NCI-H446 (cell line): ENCODE measurements at places on chromosomes 2 and 18.

DNA sequence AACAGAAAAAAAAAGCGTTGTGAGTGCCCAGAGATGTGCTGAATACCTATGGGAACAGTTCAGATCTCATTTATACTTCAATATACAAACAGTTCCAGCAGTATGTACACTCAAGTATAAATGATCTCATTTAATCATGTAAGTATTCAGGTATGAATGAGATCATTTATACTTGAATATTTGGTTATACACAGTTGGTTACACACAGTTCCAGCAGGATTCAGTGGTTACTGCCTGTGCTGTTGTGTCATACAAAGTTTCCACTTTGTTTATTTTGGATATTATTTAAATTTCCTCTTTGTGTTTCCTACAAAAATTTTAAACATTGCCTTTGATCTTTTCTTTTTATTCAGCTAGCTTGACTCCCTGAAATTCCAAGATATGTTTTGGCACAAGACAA, 293.5 kb upstream of the SLC39A10 start:
- no peak for DNase-seq

- DNase-seq: no peak
Observed at GRCh38 chr2:138762533-138762932, 17.7 kb downstream of the NXPH2 start.

DNA sequence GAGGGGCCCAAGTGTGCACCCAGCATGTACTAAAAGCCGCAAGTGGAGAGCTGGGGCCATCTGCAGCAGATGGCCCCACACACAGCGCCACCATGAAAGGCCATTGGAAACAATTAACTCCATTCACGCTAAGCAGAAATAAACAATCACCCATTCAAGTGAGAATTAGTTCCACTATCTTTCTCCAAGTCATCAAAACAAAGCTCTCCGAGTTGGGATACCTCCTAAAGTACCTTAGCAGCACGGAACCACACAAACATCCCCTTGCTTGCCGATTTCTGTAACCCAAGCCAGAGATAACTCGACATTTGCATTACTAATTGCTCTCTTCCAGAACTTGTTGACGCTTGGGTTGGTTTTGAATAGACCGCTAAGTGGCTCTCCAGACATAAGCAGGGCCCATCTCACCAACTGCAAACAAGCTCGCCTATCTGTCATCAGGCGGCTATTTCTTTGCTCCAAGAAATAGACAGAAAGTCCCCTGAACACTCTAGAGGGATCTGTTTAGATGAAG, 840.6 kb upstream of the SALL3 start:
- DNase-seq: no peak

GRCh38 chr2:202034249-202035088, 814 bp downstream of the FZD7 start:
- DNase-seq: no peak
